ENCODE measurements at places on chromosomes 6 and 20.

GRCh38 chr6:30798494-30798893 lies 54.1 kb upstream of the IER3 start:
- H3K27ac ChIP-seq: no peak overlapping the region
- H3K4me1 ChIP-seq: peaks cover 6% of the 10 kb centered on the region
- no peaks in the 10 kb centered on the region for H3K27me3 ChIP-seq
- H3K36me3 ChIP-seq: no peaks in the 10 kb centered on the region
- DNase-seq: no peak

- no peaks in the 10 kb centered on the region for H3K36me3 ChIP-seq
- H3K4me3 ChIP-seq: no peak overlapping the region
- no peaks in the 10 kb centered on the region for H3K4me1 ChIP-seq
- H3K27ac ChIP-seq: no peak overlapping the region
- H3K27me3 ChIP-seq: no peaks in the 10 kb centered on the region
Observed at GRCh38 chr6:19911223-19911622, 74.1 kb downstream of the ID4 start.

GRCh38 chr20:44707018-44707579 lies 8.1 kb upstream of the CCN5 start:
- H3K27ac ChIP-seq: no peak overlapping the region
- no peak overlapping the region for H3K4me3 ChIP-seq
- DNase-seq: no peak
- H3K27me3 ChIP-seq: no peaks in the 10 kb centered on the region
- no peaks in the 10 kb centered on the region for H3K36me3 ChIP-seq

GRCh38 chr6:135329851-135330803 lies 149.0 kb downstream of the MYB start:
- H3K27ac ChIP-seq: no peak overlapping the region
- no peaks in the 10 kb centered on the region for H3K27me3 ChIP-seq
- H3K36me3 ChIP-seq: peaks cover 2% of the 10 kb centered on the region

GRCh38 chr6:10019851-10020250 lies 395.0 kb downstream of the TFAP2A start:
- no peaks in the 10 kb centered on the region for H3K4me1 ChIP-seq
- no peaks in the 10 kb centered on the region for H3K27me3 ChIP-seq
- H3K4me3 ChIP-seq: no peak overlapping the region
- H3K36me3 ChIP-seq: no peaks in the 10 kb centered on the region
- DNase-seq: no peak

DNA sequence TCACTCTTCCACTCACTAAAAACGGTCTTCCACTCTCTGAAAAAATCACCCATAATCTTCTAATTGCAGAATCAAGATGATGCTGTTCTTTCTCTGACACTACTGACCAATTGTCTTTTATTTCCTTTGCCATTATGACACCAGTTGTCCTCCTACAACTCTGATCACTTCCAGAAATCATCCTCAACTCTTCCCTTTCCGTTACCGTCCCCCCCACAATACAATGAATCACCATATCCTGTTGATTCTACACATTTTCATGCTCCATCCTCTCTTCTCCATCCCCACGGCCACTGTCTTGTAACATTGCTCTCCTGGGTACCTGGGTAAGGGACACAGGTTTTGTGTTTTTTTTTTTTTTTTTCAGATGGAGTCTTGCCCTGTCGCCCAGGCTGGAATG lies 2.5 kb upstream of the PPP2R5D start:
- no peak overlapping the region for H3K27ac ChIP-seq
- H3K4me3 ChIP-seq: no peak overlapping the region
- DNase-seq: no peak

DNA sequence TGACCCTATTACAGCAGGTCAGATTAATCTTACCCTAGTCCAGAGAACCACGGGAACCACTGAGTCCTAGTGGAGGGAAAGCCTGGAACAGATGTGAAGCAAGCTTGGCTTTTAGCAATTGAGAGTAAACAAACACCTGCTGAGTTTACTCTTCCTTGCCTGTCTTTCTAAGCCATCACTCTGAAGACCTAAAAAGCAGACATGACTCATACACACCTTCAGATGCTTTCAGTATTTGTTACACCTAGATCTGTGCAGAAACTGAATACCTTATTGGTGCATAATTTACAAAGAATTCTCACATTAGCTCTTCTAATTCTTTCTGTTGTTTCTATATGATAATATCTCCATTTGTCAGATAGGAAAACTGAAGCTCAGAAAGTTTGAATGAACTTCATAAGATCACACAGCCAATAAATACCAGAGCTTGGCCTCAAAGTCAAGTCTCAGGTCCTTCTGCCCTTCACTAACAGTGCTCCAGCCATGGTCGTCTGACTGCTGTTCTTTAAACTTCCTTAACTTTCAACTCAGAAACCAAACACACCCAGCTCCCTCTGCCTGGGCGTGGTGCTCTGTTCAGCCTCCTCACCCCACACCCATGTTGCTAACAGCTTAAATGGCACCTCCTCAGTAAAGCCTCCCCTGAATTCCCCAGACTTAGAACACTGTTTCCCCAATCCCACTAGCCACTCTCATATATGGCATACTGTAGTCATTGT lies 8.6 kb upstream of the GABBR1 start:
- peaks cover 2% of the 10 kb centered on the region for H3K4me1 ChIP-seq
- no peaks in the 10 kb centered on the region for H3K36me3 ChIP-seq
- no peak overlapping the region for H3K4me3 ChIP-seq

DNA sequence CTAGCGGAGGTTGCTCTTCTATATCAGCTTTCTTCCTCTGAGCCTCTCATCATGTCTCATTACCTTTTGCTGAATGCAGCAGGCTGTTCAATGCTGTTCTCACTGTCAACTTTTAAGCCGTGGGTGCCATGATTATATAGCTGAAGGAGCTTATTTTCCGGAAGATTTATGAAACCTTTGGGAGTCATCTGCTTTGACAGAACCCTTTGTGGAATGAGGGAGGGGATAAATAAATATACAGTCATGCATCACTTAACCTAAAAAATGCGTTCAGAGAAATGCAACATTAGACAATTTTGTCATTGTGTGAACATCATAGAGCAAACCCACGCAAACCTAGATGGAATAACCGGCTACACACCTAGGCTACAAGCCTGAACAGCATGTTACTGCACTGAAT lies 102.2 kb upstream of the AKAP12 start:
- no peak for DNase-seq
- no peaks in the 10 kb centered on the region for H3K36me3 ChIP-seq
- H3K27me3 ChIP-seq: no peaks in the 10 kb centered on the region
- peaks cover 3% of the 10 kb centered on the region for H3K4me1 ChIP-seq
